ENCODE measurements at places on chromosomes 7 and 10. TPM values are rescaled to one million over a fixed set of nuclear protein-coding genes. Genes with fewer than 3 reads are reported as not detected.

Gene TBX20
- not detected for polyA plus RNA-seq

Gene ATRNL1
- 2.6 TPM for polyA plus RNA-seq

Gene CD36
- polyA plus RNA-seq: 84.9 TPM

Gene PODXL
- polyA plus RNA-seq: 26.9 TPM

Gene COX15
- 46.0 TPM for polyA plus RNA-seq

Gene HOXA5
- 30.3 TPM for polyA plus RNA-seq

Gene GRID2IP
- 0.88 TPM for polyA plus RNA-seq

Gene SPDYE16
- 1.2 TPM for polyA plus RNA-seq

Gene PTPN12
- 47.6 TPM for polyA plus RNA-seq
